Foreskin keratinocyte (primary cell): ENCODE measurements at places on chromosomes 2 and 18.
A peak's percentile ranks its signal among the peaks of the same experiment; 100 is the strongest.

- no peak for DNase-seq
Observed at GRCh38 chr18:61785588-61785987, 107.2 kb downstream of the RNF152 start.

DNA sequence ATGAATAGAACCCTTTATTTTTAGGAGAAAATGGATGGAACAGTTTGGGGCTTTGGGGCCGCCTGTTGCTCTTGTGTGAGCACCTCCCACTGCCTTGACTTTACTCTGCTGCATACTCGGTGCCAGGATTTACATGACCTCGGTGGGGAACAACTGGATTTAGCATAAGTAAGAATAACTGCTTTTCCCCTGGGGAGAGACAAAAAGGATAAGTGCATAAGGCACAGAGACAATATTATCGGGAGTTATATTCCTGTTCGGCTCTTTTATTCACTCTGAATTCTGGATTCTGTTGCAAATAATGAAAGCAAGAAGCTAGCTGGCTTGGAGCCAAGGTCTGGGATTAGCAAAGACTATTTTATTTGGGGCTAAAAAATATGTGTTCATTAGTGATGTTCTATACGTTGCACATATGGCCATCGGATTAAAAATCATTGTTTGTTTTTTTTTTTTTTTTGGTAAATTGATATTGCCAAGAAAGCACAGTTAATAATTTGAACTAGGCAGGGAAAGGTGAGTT is 69.8 kb downstream of the CYBRD1 start:
- no peak for DNase-seq

DNA sequence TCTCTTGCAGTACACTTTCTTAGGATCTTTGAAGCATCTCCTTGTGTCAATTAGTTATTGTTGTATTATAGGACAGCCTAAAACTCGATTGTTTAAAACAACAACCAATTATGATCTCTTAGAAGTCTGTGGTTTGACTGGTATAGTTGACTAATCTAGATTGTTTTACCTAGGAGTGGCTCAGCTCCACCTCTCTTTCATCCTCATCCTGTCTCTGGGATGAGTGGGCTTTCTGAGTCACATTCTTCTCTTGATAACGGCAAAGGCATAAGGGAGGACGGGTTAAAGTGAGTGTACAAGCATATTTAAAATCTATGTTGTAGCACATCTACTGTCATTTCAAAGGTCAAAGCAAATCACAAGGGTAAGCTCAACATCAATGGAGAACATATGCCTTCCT is 102.3 kb upstream of the GULP1 start:
- peak; percentile 87 for DNase-seq

- no peak for DNase-seq
Observed at GRCh38 chr2:159009940-159010339, 41.5 kb downstream of the TANC1 start.

DNA sequence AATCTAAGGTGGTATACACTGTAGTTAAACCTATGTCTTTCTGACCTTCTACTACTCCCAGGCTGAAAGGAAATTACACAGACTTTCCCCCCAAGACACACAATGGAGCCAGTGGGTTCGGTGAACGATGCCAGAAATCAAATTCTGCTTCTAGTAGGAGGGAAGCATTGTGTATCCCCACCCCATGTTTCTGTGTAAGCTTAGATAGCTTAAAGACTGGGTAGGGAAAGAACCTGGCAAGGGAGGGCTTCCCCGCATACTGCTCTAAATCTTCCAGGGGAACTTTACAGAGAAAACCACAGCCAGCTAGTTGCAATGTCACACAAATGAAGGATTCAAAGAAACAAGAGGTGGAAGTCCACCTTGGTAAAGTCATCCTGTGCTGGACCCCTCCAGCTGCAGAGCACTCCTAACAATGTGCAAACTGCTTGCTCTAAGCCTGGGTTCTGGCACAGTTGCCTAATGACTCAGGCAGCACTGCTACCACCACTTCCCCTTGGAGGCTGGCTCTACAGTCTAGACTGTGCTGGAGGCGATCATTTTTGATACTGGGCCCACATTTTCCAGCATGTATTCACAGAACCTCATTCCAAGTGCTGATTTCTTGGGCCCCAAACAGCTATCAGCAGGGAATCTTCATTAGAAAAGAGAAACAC is 47.5 kb downstream of the TRIB2 start:
- DNase-seq: peak; percentile 12

GRCh38 chr2:1546023-1546591 is 132.8 kb downstream of the TPO start:
- no peak for DNase-seq

DNA sequence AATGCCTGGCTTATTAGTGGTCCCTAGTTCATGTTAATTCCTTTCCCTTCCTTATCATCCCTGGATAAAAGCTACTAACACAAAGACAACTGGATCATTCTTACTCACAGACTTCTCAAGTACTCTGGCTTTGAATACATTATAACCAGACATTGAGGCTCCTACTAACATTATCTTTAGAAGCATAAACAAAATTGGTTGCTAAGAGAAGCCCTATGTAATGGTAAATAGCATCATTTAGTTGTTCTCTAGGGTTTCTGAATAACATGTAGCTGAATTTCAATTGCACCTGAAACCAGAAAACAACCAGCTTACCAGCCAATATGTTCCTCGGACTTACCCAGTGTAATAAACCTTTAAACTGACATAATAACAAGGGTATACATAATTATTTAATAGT is 114.1 kb upstream of the NCKAP5 start:
- no peak for DNase-seq
